ENCODE measurements at places on chromosomes 16 and 17.

DNA sequence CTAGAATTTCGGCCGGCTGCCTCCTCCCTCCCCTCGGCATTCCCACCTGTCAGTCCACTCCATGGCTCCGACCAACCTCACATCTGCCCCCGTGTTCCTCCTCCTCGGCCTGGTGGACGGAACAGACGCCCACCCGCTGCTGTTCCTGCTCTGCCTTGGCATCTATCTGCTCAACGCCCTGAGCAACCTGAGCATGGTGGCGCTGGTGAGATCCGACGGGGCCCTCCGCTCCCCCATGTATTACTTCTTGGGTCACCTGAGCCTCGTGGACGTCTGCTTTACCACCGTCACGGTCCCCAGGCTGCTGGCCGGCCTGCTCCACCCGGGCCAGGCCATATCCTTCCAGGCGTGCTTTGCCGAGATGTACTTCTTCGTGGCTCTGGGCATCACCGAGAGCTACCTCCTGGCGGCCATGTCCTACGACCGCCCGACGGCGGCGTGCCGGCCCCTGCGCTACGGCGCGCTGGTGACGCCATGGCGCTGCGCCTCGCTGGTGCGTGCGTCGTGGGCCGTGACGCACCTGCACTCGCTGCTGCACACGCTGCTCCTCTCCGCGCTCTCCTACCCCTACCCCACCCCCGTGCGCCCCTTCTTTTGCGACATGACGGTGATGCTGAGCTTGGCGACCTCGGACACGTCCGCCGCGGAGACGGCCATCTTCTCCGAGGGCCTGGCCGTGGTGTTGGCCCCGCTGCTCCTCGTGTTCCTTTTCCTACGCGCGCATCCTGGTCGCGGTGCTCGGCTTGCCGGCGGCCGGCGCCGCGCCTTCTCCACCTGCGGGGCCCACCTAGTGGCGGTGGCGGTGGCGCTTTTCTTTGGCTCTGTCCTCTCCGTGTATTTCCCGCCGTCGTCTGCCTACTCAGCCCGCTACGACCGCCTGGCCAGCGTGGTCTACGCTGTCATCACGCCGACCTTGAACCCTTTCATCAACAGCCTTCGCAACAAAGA is at the start of gene OR3A2:
Gene OR3A2, minus strand, starts transcription at position 440 of the 948 bp plus-strand sequence.
- DNase-seq, result no peak

- DNase-seq, result no peak
Measured at GRCh38 chr16:56263711-56264608, 72.7 kb downstream of the GNAO1 start.

DNA sequence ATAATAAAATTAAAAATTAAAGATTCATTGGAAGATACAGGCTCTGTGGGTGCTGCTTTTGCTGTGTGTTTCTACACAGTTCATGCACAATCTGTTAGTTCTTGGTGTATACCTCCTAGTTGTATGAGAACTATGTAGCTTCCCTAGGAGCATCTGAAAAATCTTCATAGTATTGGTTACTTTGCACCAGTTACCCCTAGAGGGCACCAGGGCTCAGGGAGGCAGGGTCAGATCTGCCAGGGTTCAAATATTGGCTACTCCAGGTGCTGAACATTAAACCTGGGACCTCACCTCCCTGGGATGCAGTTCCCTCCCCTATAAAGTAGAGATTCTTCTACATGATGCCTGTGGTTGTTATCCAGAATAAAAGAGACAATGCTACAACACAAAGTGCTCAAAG is 583.0 kb upstream of the CDH11 start:
- no peak for DNase-seq

- DNase-seq, result no peak
Measured at GRCh38 chr17:49640556-49640955, 37.3 kb downstream of the SPOP start.

GRCh38 chr17:78658281-78658785 is 81.1 kb upstream of the DNAH17 start:
- no peak for DNase-seq

- DNase-seq, result no peak
Measured at GRCh38 chr17:57034807-57035754, 50.0 kb upstream of the AKAP1 start.

GRCh38 chr17:64357191-64357981 is 33.3 kb downstream of the PECAM1 start:
- no peak for DNase-seq

DNA sequence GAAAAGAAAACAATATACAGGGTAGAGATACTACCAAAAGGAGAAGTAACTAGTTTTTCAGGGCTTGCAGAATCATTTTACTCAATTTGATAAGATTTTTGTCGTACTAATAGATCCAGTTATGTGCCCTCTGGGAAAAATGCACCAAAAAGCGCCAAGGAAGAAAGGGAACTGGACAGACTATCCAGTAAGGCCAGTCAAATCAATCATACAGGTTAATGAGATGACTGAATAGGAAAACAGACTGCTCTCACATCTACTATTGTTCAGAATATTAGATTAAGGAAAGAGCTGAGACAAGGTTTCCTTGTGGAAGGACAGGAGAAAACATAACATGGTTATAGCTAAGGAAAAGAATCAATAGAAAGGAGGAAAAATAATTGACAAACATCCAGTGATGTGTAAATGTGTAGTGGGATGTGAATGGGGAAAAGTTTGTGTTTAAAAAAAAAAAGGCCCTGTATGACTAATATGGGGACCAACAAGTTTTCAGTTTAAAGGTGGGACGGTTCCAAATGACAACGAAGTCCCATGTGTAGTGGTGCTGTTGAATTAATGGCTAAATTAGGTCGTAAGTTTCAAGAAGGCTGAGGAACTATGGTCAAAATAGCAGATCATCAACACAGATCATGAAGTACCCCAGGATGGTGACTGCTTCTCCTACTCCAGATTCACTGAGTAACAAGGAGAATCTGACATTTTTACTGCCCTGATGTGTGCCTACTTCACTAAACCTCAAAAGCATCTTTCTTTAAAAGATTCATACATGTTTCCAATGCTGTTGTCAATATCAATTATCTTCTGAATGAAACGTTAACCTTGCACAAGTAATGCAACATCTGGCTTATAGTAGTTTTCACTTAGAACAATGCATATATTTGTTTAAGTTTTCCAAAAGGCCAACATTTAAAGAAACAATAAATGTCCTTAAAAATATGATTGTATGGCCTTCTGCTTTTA is 40.7 kb downstream of the BRIP1 start:
- DNase-seq, result no peak

All from NCI-H1436 treated with DMSO at 0.1 percent for 48 hours (cell line).